ENCODE measurements at places on chromosomes 12 and 14.

GRCh38 chr12:93347054-93347785, 30.5 kb upstream of the NUDT4 start:
- no peak for DNase-seq

DNA sequence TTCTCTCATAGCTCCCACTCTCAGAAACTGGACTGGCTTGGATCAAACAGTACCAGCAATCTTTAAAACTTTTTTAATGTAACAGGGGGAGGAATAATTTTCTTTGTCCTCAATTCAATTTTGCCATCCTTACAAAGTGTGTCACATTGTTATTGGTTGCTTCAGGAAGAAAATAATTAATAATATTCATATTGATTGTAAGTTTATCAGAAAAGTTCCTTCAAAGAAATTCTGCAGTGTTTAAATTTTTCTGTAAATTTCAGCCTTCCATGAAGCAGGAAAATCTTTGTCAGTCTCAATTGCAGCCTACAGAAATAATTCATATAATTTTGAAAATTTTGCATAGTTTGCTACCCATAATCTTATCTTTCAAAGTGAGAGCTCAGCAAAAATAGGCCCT, 1119.1 kb upstream of the ATXN7L3B start:
- DNase-seq = no peak

DNA sequence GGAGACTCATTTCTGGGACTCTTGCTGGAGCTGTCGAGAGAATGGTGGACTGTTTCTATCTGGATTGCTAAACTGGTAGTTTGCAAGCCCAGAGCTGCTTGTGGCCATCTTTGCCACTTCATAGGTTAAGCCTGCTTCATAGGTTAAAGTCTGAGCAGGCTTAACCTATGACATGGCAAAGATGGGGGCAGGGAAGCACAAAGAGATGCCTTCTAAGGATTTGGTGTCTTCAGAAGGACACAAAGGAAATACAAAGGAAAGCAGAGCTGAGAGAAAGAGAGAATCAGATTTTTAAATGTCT, 78.4 kb upstream of the MAX start:
- DNase-seq = no peak

DNA sequence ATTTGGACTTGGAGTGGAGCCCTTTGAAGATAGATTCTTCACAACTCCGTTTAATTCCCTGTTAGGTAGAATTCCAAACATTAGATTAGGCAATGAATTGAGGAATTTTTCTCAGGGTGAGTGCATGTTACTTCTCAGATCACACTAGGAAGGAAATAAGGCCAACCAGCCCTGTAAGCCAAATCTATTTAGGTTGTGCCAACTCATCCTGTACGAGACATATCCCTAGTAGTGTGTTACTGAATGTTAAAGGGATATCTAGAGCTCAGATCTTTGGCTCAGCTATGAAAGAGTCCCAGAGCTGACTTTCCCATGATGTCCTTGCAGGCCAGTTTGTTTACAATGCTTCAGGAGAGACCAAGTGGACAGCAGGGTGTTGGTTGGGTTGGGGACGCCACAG, 45.6 kb downstream of the GPHB5 start:
- DNase-seq = no peak

DNA sequence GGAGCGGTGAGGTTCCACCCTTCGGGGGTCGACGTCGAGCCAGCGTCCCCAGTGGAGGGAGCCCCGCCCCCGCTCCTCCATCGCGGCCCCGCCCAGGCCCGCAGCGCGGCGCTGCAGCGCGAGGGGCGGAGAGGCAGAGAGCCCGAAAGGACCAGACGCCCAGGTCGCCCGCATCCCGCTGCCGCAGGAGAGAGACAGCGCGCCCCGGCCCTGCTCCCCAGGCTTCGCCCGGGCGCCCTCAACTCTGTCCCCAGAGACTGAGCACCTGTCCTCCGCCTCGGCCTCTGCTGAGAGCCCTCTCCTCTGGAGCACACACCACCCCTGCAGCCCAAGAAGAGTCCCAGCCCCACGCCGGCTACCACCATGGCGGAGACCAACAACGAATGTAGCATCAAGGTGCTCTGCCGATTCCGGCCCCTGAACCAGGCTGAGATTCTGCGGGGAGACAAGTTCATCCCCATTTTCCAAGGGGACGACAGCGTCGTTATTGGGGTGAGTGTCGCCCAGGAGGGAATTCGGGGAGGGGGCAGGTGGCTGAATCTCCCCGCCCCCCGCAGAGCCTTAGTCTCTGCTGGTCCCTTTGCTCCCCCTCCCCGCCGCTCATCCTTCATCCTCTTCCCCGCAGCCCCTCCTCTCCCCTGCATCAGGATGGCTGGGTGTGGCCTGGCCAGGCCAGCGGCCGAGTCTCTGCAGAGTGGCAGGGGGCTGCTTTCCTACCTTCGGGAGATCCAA, at the start of gene KIF5A:
Gene KIF5A, plus strand, starts transcription at position 136 of the 732 bp plus-strand sequence. Its CDS starts 228 bp downstream, at position 364.
- DNase-seq = peak; percentile 72

DNA sequence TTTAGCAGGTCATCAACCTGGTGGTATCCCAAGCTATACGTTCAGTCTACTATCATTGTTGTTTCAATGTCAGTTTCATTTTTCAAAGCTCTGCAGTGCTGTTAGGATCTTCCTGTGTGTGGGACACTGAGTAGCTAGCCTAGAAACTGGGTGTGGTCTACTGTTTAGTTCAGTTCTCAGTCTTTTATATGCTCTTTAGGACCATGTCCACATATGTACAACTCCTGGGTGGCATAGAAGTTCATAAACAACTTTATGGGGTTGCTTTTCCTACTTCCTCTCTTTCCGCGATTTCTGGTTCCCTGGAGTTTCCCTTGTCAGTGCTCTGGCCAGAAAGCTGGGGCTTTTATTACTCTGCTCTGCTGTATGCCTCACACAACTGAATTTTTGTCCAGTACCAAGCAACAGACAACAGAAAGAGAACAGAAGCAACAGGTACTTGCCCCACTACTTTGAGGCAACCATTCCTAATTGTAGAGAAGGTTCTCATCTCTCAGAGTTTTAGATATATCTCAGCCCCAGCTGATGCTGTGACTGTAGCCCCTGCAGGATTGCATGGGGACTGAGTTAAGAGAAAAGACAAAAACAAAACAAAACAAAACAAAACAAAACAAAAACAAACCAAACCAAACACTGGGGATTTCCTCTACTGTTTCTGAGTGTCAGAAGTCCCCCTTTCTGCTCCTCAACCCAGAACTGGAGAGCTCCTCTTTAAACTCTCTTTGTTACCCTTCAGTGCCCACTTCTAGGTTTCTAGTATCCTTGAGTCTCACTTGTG, 30.3 kb downstream of the MIS18BP1 start:
- no peak for DNase-seq

- DNase-seq = no peak
Measured at GRCh38 chr14:38850664-38851063, 252.4 kb downstream of the SEC23A start.

- no peak for DNase-seq
Measured at GRCh38 chr12:88958946-88959345, 378.7 kb upstream of the KITLG start.

DNA sequence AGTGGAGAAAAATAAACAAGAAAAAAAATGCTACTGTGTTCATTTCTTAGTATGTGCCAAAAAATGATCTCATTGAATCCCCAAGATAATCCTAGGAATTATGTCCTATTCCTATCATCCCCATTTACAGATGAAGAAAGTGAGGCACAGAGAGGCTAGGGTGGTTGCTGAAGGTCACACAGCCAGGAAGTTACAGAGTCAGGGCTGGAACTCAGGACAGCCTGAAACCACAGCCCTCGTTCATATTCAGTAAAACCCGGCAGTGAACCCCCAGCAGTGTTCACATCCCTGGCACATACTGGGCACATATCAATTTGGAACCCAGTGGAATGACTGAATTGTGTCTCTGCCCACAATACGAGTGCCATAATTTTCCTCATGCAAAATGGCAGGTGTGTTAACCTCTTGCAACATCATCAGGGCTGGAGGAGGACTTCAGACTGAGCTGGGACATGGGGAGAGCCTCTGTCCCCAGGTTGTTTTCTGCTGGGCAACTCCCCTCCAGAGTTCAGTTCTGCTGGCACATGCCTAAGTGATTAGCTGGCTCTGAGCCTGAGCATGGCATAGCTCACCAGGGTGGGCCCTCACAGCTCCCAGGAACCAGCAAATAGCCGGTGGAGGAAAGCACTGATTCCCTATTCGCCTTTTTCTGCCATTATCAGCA, 2.0 kb upstream of the PPP1CC start:
- no peak for DNase-seq

DNA sequence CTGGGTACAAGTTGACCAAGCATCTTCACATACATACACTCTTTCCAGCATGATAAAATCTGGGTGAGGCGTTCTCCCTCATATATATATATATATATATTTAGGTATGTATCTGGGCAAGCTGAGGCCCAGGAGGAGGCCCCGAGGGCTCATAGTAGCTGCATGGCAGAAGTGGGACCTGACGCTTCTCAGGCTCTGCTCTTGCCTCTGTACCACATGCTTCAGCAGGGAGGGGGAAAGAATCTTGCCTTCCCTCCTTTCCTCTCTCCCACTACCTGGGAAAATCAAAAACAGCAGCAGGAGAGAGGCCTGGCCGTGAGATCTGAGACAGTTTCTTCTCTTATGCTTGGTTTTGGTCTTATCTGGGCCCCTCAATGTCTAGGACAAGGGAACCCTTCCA, 9.2 kb downstream of the PPP1R1A start:
- DNase-seq = no peak

- no peak for DNase-seq
Measured at GRCh38 chr12:63963868-63964267, 119.4 kb downstream of the SRGAP1 start.

DNA sequence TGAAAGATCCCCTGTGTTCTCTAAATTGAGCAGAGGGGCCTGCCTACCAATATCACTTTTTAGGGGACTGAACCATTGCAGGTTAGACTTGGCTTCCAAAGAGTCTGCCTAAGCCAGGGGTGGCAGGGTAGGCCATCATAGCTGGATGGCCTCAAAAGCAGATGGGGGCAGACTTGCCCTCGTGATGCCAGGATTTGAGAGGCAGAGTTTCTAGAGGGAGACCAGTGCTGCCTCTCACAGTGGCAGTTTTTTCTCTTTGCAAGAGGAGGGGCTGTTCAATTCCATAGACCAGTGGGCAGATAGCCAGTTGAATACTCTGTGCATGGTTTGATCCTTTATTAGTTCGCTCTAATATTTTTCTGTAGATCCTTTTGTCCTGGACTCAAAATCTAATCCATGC, 23.8 kb upstream of the SMCO2 start:
- DNase-seq = no peak

DNA sequence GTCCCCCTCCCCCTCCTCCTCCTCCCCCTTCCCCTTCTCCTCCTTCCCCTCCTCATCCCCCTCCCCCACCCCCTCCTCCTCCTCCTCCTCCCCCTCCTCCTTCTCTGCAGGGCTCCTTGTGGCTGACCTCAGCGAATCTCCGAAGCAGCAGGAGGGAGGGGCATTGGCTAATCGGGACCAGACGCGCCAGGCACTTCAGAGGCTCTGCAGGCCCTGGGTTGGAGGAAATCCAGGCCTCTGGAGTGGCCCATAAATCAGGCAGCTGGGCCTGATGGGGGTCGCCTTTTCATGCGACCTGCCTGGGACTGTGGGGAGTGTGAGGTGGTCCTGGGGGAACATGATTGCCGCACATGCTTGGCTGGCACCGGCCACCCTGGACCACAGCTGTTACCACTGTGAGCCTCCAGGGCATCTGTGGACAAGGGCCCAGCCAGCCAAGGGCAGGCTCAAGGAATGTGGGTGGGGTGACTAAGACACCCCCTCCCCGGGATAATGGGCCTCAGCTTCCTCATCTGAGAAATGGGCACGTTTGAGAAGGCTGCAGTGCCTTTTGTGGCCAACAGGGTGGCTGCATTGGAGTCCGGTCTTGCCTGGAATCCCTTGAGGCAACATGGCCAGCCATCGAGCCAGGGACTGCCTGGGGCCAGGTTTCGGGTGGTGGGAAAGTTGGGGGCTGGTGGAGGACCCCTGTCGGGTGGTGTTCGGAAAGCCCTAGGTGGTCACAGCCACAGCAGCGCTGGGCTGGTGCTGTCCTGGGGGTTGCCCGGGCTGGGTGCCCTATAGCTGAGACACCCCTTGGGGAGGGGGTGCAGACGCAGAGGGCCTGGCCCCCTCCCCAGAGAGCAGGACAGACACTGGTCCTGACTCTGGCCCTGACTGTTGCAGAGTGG, 12.0 kb downstream of the KIF26A start:
- no peak for DNase-seq

- no peak for DNase-seq
Measured at GRCh38 chr12:79233341-79233781, 368.8 kb downstream of the SYT1 start.

DNA sequence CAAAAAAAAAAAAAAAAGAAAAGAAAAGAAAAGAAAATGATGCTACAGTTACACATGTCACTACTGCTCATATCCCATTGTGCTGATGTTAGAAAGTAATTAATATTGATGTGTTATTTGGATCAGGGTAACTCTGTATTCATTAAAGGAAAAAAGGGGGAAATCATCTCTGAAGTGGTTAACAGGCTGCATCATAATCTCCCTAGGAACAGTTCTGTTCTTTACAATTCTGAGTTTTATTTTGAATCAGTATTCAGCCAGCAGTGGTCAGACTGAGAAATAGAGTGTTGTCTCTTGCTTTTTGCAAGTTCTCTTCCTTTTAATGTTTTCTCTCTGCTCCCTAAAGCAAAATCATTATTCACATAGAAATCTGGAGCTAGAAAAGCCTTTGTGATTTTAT, 128.6 kb upstream of the CRY1 start:
- no peak for DNase-seq

GRCh38 chr14:58216544-58216943, 16.6 kb downstream of the ACTR10 start:
- DNase-seq = no peak

- DNase-seq = peak; percentile 49
Measured at GRCh38 chr14:24274101-24274543, 2.7 kb upstream of the RABGGTA start.

GRCh38 chr12:911191-911826, 38.2 kb downstream of the RAD52 start:
- no peak for DNase-seq

- DNase-seq = no peak
Measured at GRCh38 chr12:57225680-57226210, 3.8 kb upstream of the SHMT2 start.

DNA sequence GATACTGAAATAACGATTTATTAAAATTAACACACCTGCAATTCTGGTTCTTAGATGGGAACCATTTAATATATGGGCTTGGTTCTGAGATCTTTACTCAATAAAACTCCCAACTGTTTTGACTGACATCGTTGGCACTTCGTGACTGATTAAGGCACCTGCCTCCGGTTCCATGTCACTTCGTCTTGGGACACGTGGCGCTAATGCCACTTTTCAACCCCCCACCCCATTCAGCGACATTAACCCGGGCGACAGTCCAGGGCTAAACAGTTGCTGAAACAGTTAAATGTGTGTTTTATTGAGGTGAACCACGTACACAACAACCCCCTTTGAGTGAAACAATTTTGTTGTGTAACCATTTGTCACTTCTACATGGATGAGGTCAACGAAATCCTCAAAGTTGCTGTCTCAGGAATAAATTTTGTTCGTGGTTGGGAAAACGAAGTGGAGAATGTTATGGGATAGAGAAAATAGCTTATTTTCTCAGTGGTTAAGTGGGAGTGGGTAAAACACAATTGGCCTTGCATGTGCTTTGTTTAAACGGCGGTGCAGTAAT, 9.9 kb upstream of the SLC38A2 start:
- no peak for DNase-seq

GRCh38 chr12:130367523-130367922, 29.8 kb downstream of the PIWIL1 start:
- no peak for DNase-seq

- no peak for DNase-seq
Measured at GRCh38 chr12:120688527-120689071, 1.6 kb downstream of the MLEC start.

- DNase-seq = no peak
Measured at GRCh38 chr12:57618966-57619433, 7.8 kb downstream of the ARHGEF25 start.

GRCh38 chr12:54340846-54341245, 15.9 kb downstream of the COPZ1 start:
- DNase-seq = no peak

GRCh38 chr14:85619851-85620250, 89.9 kb downstream of the FLRT2 start:
- no peak for DNase-seq

Measured in CD4-positive, alpha-beta T cell treated with Interleukin-17A for 4 hours (primary cell).